Ureter (tissue), 1 donor: ENCODE measurements at places on chromosomes 16 and 17.
A peak's percentile ranks its signal among the peaks of the same experiment; 100 is the strongest.

DNA sequence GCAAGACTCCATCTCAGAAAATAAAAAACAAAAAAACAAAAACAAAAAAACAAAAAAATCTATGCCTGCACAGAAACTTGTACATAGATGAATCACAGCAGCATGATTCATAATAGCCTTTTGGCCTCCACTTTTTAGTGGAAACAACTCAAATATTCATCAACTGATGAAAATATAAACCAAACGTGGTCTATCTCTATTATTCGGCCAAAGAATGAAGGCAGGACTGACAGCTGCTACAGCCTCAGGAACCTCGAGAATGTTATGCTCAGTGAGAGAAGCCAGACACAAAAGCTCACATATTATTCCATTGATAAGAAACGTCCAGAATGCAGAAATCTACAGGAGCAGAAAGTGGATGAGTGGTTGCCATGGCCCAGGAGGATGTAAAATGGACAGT is 19.8 kb downstream of the PPL start:
- no peak for DNase-seq

- DNase-seq: no peak
Observed at GRCh38 chr17:80313160-80313829, 52.6 kb downstream of the RNF213 start.

- peak; percentile 93 for DNase-seq
Observed at GRCh38 chr16:69565671-69566239, at the start of gene NFAT5. TSS of gene NFAT5 (plus strand) at chr16:69565966. CDS start at chr16:69566302, 336 bp downstream.

GRCh38 chr17:8237886-8238285 is 10.0 kb downstream of the CTC1 start:
- no peak for DNase-seq

DNA sequence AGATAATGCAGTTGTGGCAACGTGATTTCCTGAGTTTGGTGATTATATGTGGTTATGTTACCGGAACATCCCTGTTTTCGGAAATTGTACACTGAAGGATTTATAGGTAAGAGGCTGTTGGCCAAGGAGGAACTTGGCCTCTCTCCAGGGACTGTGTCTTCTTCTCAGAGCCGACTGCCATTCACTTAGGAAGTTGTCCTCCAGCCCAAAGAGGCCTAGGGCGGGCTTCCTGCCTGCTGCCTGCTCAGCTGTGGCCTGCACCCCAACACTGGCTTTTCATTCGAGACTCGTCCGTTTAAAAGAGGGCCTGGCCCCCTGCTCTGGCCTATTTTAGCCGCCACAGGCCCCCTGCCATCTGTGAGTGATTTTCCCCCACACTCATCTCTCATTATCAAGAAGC is 64.3 kb downstream of the ZDHHC7 start:
- peak; percentile 73 for DNase-seq

DNA sequence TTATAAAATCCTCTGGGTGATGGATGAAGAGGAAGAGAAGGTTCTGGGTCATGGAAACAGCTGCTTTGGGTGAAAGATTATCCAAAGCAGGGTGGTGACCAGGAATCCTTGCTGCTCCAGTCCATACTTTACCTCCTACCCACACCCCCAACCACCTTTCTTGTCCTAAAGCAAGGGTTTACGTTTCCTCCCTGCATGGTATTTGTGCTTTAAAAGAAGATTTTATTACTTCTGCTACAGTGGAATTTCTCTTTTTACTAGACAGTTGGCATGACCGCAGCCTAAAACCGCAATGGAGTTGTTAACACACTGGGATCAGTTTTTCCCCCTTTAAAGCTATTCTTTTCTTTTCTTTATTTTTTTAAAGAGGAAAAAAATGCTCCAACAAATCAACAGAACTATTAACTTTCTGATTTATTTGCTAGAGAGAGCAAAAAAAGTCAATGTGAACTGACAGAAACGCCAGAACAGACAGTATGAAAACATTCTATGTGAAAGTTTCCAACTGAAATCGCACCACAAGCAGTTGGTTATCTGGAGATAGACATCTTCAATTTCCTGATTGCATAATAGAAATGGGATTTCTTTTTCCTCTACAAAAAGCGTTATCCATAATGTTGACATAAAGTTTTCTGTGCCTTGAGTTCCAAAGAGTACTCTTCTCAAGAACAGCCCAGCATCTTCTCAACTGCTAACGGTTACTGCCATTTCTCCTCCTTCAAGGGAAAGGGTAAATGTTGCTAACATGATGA is 236.0 kb downstream of the IRX3 start:
- no peak for DNase-seq

DNA sequence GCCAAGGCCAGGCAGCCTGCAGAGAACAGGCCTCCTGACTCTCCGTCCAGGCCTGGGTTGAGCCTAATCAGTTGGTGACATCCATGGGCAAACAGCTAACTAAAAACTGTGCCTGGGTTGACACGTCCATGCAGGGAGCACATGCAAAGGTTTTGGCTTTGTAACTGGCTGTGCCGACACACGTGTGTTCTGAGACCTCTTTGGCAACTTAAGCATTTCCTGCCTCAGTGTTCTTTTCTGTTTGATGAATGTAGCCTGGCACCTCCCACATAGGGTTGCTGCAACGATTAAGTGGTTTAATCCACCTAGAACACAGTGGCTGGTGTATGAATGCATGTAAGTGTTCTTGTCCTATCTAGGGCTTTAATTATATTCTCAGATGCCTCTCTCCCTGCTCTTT is 3.2 kb downstream of the BCO1 start:
- no peak for DNase-seq

DNA sequence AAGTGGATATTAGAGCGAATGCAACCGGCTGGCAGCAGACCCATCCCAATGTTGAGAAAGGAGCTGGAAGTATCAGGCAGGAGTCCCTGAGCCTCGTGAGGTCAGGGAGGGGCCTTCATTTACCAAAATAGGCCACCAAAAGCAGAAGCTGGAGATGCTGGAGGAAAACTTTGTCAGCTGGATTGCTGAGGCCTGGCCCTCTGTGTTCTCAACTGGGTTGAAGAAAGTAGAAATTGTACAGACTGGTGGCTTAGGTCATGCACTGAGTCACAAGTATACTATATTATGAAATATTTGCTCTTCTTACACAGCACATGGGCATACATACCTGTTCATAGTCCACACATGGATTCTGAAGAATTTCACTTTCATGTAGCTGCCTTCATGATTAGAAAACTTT is 23.2 kb upstream of the TEKT3 start:
- DNase-seq: no peak

DNA sequence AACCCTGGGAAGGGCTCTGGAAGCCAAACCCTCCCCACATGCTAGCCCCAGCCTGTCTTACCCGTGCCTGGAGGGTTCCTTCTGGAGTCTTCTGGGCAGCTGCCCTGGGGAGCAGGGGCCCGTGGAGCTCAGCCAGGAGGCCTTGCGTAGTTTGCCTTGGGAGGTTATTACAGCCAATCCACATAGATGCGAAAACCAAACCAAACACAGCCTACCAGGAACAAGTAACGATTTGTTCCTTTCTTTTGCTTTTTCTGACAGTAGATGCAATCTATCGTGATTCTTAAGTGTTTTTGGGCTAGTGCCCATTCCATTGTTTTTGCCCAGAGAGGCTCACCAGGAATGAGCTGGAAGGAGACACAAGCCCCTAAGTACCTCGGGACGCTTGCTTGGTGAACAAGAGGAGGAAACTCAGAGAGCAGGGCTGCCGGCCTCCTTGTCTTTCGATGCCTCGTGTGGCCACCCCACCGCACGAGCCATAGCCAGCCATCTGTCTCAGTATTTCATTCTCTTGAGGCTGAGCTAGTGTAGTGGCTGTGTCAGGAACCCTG is 102.7 kb upstream of the NOL11 start:
- DNase-seq: no peak

- no peak for DNase-seq
Observed at GRCh38 chr17:46124695-46125592, 68.3 kb downstream of the KANSL1 start.

DNA sequence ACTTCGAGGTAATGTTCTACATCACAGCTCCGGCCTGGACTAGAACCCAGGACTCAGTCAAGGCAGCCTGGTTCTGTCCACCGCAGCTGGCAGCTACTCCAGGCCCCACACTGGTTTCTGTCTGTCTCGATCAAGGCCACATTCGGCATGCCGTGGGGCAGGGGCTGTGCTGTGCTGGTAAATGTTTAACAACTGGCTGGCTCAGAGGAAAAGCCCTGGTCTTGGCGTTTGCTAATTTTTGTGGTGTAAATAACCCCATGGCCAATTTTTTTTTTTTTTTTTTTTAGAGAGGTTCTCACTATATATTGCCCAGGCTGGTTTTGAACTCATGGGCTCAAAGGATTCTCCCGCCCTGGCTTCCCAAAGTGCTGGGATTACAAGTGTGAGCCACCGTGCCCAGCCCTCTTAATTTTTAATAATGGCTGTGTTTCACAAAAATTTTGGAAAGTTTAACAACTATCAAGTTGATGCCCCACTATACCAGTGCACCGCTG is 328 bp upstream of the DRC7 start:
- DNase-seq: no peak

- DNase-seq: no peak
Observed at GRCh38 chr17:69271023-69271422, 42.4 kb upstream of the ABCA10 start.

GRCh38 chr16:506246-506546 is 21.3 kb upstream of the CAPN15 start:
- no peak for DNase-seq

- no peak for DNase-seq
Observed at GRCh38 chr17:71163121-71163812, 957.6 kb upstream of the SOX9 start.

GRCh38 chr16:25092441-25092840 is 19.1 kb upstream of the LCMT1 start:
- no peak for DNase-seq

GRCh38 chr16:67264277-67264676 is 15.1 kb upstream of the PLEKHG4 start:
- DNase-seq: no peak

- DNase-seq: no peak
Observed at GRCh38 chr17:78340183-78340955, 19.5 kb downstream of the SOCS3 start.

DNA sequence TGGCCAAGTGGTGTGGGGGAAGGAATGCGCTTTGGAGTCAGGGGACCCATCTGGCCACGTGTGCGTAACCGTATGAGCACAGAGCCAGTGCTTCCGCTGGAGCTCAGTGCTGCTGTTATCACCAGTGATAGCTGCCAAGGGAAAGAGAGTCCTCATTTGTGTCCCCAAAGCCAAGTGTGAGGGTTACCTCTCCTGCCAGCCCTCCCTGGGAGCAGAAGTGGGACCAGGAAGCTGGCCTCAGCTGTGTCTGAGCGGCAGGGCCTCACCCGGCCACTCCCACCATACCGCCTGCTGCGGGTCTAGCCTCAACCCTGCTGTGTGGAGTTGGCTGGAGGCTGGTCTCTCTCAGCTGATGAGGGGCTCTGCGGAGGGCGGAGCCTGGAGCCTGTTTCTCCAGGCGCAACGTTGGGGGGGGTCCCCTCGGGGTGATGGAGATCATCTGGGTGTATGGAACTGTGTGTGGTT is 44.5 kb downstream of the MEAK7 start:
- DNase-seq: no peak

DNA sequence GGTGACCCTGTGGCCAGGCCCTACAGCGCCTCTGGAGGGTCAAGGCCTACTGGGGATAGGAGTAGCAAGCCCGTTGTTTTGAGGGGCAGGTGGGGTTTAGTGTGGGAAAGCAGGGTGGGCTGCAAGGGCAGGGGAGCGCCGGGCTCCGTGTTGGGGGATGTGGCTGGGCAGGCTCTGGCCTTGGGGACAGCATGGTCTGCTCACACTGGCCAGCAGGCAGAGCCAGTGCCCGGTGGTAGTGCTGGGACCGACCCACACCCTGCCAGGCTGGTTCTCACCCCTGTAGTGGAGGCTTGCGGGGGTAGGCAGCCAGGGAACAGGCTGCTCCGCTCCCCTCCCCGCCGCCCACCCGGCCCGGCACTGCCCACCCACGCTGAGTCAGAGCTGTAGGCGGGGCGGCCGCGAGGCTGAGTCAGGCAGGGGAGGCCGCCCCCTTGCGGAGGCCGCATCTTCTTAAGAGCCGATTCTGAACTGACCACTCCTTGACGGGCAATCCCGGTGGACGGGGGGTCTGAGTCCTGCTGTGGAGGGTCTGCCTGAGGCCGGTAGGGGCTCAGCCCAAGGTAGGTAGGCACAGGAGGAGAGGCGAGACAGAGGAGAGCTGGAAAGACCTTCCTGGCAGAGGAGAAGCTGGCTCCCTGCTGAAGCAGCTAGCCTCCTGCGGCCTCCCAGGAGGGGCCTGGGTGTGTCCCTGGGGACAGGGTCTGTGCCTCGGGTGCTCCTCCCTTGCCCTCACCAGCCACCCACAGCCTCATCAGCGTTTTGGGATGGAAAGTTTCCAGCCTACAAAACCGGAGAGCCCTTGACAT is 62.4 kb downstream of the BAIAP2 start:
- DNase-seq: peak; percentile 82

DNA sequence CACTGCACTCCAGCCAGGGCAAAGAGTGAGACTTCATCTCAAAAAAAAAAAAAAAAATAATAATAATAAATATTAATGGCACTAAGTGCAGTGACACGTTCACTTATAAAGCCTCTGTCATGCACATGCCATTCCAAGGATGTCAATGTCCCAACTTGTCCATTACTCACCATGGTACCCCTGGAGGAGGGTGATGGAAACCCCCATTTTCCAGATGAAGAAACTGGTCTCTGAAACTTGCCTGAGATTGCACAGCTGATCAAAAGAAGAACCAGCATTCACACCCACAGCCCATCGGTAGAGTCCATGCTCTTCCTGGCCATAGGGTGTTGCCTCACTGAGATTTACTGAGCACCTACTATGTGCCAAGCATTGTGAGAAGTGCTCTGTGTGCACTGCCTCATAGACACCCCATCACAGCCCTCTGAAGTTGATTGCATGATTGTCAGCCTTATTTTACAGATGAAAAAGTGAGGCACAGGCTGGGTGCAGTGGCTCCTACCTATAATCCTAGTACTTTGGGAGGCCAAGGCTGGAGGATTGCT is 123.7 kb downstream of the ABCC1 start:
- DNase-seq: no peak

GRCh38 chr16:57646388-57647039 is 18.1 kb downstream of the ADGRG1 start:
- DNase-seq: no peak

DNA sequence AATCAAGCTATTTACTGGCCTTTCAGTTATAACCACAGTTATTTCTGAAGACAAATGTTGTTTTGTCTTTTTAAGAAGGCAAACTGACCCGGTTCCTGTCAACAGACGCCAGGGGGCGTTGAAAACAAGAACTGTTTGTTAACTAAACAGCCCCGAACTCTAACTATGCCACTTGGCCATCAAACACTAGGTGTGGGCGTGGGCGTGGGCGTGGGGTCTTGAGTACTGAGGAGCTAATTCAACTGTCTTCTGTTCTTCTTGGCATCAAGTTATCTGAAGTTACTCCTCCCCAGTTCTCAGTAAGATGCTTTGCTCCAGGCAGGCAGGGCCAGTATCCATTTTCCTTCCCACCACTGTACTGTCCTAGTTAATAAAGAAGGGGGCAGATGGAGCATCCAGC is 63.3 kb upstream of the MTMR4 start:
- DNase-seq: peak; percentile 46

- DNase-seq: no peak
Observed at GRCh38 chr16:2971134-2971984, 2.2 kb downstream of the PAQR4 start.

GRCh38 chr17:53907435-53907834 is 84.7 kb downstream of the KIF2B start:
- no peak for DNase-seq
